Fibroblast of skin of left quadriceps (primary cell): ENCODE measurements at places on chromosomes 6 and 20.
A peak's percentile ranks its signal among the peaks of the same experiment; 100 is the strongest.

GRCh38 chr6:110786696-110787095 is 28.6 kb downstream of the CDK19 start:
- no peak for DNase-seq

- DNase-seq, result no peak
Measured at GRCh38 chr20:61548069-61548468, 296.0 kb downstream of the CDH4 start.

GRCh38 chr6:83600459-83600858 is 88.1 kb downstream of the PRSS35 start:
- DNase-seq, result no peak

DNA sequence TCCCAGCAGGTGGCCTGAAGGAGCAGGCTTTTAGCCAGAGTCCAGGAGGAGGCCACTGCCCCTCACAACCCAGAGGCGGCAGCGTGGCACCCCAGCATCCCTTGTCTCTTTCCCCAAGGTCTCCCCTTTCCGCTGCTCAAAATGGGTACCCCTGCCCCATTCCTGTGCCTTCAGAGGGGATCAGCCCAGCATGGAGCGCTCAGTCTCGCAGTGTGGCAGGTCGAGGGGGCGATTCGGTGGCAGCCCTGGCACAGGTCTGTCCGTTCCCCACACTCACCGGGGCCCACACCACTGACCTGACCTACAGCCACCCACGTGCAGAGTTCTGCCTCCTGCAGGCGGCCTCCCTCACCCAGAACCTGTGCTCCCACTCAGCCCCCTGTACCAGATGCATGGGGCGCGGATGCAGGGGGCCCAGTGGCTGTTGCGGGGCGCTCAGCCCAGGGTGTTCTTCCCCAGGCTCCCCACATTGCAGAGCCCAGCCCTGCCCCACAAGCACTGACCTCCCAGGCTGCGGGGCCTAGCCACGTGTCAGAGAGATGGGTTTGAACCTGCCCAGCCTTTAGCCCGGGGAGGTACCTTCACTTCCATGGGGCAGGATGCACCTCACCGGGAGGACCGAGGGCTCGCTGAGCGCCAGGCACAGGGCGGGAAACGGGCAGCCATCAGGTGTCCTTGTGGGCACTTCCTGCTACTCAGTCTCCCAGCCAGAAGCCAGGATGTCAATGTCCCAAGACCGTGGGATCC is 41.8 kb downstream of the DSTN start:
- DNase-seq, result no peak

DNA sequence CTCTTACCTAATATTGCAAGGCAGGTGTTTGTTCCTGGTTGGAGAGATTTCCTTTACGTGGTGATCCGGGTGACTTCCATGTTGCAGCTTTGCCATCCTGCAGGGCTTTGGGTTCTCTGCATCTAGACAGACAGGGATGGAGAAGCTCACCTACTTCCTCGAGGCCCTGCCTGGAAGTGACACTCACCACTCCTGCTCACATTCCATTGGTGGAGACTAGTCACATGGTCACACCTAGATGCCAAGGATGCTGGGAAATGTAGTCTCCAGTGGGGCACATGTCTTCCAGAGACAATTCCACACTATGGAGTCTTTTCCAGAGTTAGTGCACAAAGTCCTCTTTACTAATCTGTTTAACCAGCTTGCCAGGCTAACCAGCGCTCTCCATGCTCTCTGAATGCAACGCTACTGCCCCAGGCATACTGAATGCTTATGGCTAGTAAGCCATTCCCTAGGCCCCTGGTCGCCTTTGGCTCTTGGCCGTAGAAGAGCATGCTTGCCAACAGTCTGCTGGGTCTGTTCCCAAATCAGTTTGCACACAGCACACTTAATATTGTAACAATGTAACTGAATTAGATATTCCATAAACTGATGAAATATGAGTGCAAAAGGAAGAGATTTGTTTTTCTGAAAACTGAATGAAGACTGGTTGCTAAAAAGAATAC is 6.7 kb upstream of the KCNK15 start:
- no peak for DNase-seq

DNA sequence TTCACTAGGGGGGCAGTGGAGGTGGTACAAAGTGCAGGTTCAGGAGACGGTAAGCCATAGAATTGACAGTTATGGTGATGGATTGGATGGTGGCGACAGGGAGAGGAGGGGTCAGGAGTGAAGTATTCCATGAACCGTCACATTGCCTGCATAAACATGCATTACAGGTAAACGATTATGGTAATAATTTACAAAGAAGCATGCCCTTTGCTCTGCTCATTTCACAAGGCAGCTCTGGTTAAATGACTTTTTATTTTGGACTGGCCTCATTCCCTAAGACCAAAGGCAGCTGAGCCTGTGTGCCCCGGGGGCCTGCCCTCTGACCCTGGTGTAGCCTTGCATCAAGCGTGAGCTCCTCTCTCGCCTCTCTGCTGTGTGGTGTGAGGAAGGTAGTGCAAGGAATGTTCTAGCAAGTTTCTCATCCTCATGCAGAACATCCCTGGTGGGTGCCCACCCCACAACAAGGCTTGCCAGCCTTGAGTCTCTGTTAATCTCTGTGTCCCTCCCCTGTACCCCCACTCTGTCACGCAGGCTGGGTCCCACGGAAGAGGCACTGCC is 59.0 kb downstream of the PPP1R14C start:
- DNase-seq, result no peak

- no peak for DNase-seq
Measured at GRCh38 chr20:8334641-8335040, 202.6 kb downstream of the PLCB1 start.

GRCh38 chr6:121999456-122000065 is 399.9 kb upstream of the HSF2 start:
- no peak for DNase-seq

DNA sequence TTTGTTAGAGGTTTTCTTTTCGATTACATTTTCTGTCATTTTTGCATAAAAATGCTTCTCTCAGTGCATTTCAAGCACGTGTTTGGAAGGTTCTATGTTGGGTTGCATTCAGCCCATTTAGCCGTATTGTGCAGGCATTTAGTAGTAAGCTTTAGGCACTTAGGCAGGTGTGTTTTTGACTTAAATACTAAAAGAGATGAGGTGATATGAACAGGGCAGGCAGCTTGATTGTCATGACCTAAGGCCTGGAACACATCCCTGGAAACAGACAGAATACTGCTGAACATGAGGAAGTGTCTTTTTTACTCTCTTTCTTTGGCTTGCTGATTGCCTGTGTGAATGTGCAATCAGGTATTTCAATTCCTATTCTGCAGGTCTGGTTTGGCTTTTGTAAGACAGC is 610.5 kb upstream of the MAN1A1 start:
- DNase-seq, result no peak

GRCh38 chr20:39328347-39328746 is 366.2 kb downstream of the DHX35 start:
- DNase-seq, result no peak

DNA sequence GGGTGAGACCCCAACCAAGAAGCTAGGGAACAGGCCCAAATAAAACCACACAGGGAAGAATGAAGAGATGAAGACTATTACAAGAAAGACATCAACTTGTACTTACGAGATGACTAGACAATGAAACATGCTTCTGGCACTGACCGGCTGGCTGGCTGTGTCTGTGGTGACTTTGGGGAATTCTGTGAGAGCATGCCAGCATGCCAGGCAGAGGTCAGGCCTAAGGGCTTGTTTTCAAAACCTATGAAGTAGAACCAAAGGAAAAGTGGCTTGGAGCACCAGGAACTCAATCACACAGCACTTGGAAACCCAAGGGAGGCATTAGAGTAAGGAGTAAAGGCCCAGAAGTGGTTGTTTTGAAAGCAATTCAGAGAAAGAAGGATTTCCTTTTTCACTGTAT is 28.4 kb upstream of the GSTA3 start:
- no peak for DNase-seq

- no peak for DNase-seq
Measured at GRCh38 chr6:154169193-154169847, 130.3 kb downstream of the OPRM1 start.

DNA sequence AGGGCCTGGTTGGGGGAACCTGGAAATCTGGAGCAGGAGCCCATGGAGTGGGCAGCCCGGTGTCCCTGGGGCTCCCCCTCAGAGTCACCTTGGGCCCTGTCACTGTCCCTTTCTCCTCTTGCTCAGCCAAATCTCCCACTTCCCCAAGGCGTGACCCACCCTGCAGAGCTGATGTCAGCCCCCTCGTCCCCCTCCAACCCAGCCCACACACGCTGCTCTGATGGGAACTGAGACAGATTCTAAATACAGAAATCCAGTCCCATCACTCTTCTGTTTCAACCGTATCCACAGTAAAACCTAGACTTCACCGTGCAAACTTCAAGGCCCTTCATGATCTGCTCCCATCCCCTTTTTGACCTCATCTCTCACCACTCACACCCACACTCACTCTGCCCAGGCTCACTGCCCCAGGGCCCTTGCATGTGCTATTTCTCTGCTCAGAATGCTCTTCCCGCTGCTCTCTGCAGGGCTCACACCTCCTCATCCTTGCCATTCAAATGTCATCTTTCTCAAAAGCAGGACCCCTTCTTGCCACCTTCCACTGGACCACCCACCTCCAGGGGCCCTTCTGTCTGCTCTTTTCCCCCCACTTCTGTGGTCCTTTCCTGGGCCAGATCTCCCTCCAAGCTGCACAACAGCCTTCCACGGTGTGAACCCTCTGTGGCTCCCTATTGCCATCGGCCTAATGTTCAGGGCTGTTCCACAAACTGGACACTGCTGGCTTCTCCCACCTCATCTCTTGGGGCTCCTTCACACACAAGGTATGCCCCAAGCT is 16.6 kb downstream of the TGM2 start:
- no peak for DNase-seq

GRCh38 chr6:15892369-15892768 is 229.5 kb upstream of the DTNBP1 start:
- peak; percentile 42 for DNase-seq

- DNase-seq, result no peak
Measured at GRCh38 chr20:38550274-38550673, 30.7 kb upstream of the ADIG start.

DNA sequence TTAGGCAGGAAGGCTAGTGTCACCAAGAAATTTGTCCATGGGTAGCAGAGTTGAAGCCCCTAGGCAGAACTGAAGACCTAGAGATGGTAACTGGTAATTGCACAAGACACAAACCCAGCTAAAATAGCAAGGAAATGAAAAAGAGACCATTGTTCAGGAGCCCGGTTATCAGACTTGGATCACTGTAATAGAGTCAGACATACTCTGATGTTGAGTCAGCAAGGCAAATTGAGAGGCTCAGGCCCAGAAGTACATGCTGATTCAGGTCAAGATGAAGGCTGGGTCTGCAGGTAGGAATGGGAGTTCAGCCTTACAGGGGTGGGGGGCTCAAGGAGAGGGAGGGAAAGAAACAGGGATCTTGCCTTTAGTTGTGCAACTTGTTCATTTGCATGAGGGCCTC is 6.5 kb upstream of the TMEM242 start:
- DNase-seq, result no peak

DNA sequence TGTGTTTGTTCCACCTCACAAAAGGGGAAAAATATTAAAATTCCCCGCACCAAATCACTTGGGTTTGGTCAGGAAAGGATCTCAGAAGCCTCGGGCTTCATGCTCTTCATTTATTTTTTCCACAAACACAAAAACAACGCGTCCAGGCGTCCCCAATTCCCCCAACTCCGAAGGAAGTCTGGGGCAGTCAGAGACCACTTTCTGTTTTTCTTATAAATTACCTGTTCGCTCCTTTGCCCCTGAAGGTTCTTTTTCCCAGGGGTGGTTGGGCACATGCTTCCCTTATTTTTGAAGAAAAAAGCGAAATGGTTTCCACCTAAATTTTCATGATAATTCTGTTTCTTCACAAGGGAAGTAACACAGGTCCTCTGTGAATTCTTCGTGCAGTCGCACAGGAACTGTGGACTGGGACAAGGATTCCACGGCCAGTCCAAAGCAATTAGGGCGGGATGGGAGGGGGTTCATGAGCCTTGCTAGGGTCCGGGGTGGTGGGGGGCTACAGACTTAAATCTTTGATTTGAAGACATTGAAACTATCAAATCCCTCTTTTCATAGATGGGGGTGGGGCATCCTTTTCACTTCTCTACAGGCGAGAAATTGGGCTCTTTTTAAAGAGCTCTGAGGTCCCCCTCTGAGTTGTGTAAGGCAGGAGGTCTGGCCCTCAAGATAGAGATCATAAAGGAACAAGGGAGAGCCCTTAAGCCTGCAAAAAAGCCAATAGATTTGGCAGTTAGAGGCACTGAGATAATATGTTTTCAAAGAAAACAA is 30.5 kb upstream of the HFE start:
- no peak for DNase-seq

- DNase-seq, result no peak
Measured at GRCh38 chr20:59564171-59564570, 40.2 kb upstream of the PHACTR3 start.

GRCh38 chr20:62772103-62772611 is 24.1 kb upstream of the MRGBP start:
- DNase-seq, result no peak

GRCh38 chr6:143902827-143903226 is 38.6 kb downstream of the ZC2HC1B start:
- DNase-seq, result no peak

- peak; percentile 14 for DNase-seq
Measured at GRCh38 chr20:59782986-59783640, 150.3 kb downstream of the SYCP2 start.

DNA sequence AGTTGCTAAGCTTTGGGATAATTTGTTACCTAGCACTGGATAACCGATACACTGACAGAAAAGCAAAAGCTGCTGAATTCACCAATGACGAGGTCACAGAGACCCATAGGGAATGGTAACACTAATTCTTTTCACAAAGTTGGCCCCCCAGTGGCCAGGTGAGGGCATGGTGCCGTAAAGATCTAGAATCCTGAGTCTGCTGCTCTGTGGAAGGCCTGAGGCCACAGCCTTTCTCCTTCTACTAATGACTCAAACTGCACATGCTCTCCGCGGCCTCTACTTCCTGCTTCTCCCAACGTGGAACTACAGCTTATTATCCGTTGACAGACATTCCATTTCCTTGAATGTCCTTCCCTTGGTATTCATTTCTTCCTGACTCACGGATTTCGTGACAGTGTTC is 127.1 kb downstream of the OPRM1 start:
- DNase-seq, result no peak

GRCh38 chr6:170005665-170006064 is 254.2 kb downstream of the ERMARD start:
- no peak for DNase-seq

DNA sequence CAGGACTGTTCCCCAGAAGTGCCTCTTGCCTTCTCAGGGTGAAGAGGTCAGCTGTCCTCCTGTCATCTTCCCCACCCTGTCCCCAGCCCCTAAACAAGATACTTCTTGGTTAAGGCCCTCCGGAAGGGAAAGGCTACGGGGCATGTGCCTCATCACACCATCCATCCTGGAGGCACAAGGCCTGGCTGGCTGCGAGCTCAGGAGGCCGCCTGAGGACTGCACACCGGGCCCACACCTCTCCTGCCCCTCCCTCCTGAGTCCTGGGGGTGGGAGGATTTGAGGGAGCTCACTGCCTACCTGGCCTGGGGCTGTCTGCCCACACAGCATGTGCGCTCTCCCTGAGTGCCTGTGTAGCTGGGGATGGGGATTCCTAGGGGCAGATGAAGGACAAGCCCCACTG is 9.8 kb downstream of the PI16 start:
- no peak for DNase-seq

DNA sequence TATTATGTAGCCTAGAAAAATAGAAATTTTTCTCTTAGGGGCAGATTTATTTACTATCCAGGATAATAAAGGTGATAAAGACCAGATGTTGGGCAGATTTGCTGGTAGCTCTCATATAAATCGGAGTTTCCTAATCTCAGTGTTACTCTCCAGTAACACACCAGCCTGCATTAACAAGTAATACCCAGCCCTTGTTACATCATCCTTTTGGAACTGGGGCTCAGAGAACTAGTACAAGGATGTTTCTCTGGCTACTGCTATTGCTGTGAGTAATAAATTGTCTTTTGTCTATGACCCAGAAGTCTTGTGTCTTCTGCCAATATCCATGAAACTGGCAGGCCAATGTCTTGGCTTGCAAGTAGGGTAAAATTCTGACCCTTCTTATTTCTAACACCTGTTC is 16.8 kb downstream of the TPD52L1 start:
- DNase-seq, result peak; percentile 70
